ENCODE measurements at places on chromosomes 13 and 19. TPM values are rescaled to one million over a fixed set of nuclear protein-coding genes. Genes with fewer than 3 reads are reported as not detected.

Gene SPTBN4
- 0.51 TPM for total RNA-seq

Gene ZNF607
- total RNA-seq: 2.8 TPM

Gene SH2D3A
- total RNA-seq: 9.8 TPM

Gene FIZ1
- total RNA-seq: 20.4 TPM

Gene RFPL4AL1
- total RNA-seq: not detected

Gene ANKLE1
- 17.9 TPM for total RNA-seq

Gene DCT
- total RNA-seq: 0.05 TPM

Gene CEACAM16
- total RNA-seq: not detected

DNA sequence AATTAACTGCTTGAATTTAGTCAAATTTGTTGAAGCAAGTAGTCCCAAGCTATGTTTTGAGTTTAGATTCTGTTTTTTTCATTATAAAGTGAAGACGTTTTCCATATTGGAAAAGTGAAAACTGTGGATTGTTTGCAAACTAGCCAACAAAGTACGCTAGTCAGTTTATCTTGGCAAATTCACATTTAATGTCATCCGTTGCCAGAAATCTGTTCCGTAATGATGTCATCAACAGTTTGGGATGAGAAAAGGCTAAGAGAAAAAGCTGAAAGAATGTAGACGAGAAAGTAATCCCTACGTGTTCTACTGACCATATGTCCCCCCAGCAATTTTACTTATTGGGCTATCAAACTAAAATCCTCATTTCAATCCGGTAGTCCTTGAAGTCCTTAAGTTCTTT lies 419.6 kb downstream of the GPC6 start:
- H3K36me3 ChIP-seq: no peaks in the 10 kb centered on the region
- H3K27me3 ChIP-seq: no peaks in the 10 kb centered on the region
- no peak overlapping the region for H3K4me3 ChIP-seq
- no peak overlapping the region for H3K27ac ChIP-seq

GRCh38 chr13:25463496-25463895 lies 91.7 kb downstream of the ATP8A2 start:
- H3K27me3 ChIP-seq: peaks cover 38% of the 10 kb centered on the region
- H3K36me3 ChIP-seq: no peaks in the 10 kb centered on the region
- no peak for DNase-seq
- H3K4me1 ChIP-seq: peaks cover 2% of the 10 kb centered on the region
- no peak overlapping the region for H3K27ac ChIP-seq
- no peak overlapping the region for H3K4me3 ChIP-seq

- H3K27ac ChIP-seq: no peak overlapping the region
- DNase-seq: no peak
- no peak overlapping the region for H3K4me3 ChIP-seq
- H3K36me3 ChIP-seq: no peaks in the 10 kb centered on the region
- H3K4me1 ChIP-seq: no peaks in the 10 kb centered on the region
These were observed 21.0 kb upstream of the CBY2 start for GRCh38 chr13:45681113-45681512.

DNA sequence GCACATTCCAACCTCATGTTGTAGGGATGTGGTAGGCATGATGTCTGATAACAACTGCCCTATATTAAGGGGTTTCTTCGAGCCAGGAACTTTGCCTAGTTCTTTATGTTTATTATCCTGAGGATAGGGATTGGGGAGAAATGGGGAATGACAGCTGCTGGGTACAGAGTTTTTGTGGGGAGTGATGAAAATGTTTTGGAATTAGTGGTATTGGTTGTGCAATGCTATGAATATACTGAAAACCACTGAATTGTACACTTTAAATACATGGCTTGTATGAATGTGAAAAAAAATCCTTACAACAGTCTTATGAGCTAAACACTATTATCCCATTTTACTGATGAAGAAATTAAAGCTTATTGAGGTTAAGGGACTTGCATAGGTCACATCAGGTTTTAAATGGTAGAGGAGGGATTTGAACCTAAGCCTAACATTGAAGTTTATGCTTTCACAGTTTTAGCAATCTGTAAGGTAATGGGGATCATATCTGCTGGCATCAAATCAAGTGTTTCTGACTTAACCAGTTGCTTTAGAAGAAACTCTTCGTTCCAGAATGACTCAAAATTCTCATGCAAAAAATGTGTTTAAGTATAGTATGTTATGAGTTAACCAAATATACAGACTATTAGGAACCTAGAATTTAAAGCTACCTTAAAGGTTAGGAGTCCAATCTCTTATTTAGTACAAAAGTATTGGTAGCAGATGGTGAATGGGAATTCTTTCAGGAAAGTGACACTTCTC lies 61.4 kb downstream of the ERCC5 start:
- H3K27me3 ChIP-seq: peaks cover 19% of the 10 kb centered on the region
- no peaks in the 10 kb centered on the region for H3K4me1 ChIP-seq
- H3K27ac ChIP-seq: no peak overlapping the region
- no peak for DNase-seq
- H3K36me3 ChIP-seq: no peaks in the 10 kb centered on the region

DNA sequence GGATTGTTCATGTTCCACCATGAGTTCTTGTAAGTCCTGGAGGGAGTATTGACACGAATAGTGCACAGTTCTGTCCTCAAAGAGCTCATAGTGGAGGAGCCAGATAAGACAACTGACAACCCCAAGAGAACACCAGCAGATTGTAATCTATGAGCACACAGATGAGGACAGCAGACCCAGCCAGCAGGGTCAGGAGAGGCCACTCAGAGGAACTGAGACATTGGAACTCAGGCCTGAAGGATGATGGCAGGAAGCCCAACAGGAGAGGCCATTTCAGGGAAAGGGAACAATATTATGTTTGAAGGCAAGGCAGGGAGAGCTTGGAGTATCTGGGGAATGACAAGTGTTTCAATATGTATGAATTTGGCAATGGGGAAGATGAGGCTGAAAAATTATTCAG lies 63.7 kb upstream of the IPO5 start:
- H3K27ac ChIP-seq: no peak overlapping the region
- no peak overlapping the region for H3K4me3 ChIP-seq
- H3K36me3 ChIP-seq: no peaks in the 10 kb centered on the region
- H3K4me1 ChIP-seq: no peaks in the 10 kb centered on the region
- peaks cover 2% of the 10 kb centered on the region for H3K27me3 ChIP-seq
- DNase-seq: no peak

- H3K27ac ChIP-seq: peak overlapping the region; percentile 20
- no peaks in the 10 kb centered on the region for H3K27me3 ChIP-seq
- H3K4me3 ChIP-seq: peak overlapping the region; percentile 26
These were observed 5.3 kb downstream of the RNASEH2B start for GRCh38 chr13:50914848-50915247.

GRCh38 chr19:51780270-51780669 lies 14.7 kb upstream of the FPR3 start:
- no peaks in the 10 kb centered on the region for H3K36me3 ChIP-seq
- H3K4me1 ChIP-seq: no peaks in the 10 kb centered on the region
- no peak overlapping the region for H3K27ac ChIP-seq
- peaks cover 9% of the 10 kb centered on the region for H3K27me3 ChIP-seq
- no peak for DNase-seq
- no peak overlapping the region for H3K4me3 ChIP-seq

GRCh38 chr13:88014527-88014926 lies 343.4 kb downstream of the SLITRK5 start:
- H3K27me3 ChIP-seq: no peaks in the 10 kb centered on the region
- no peaks in the 10 kb centered on the region for H3K4me1 ChIP-seq
- no peaks in the 10 kb centered on the region for H3K36me3 ChIP-seq
- DNase-seq: no peak
- H3K4me3 ChIP-seq: no peak overlapping the region
- no peak overlapping the region for H3K27ac ChIP-seq

- no peak overlapping the region for H3K4me3 ChIP-seq
These were observed 168.2 kb downstream of the FGF14 start for GRCh38 chr13:102233566-102234208.

- no peaks in the 10 kb centered on the region for H3K4me1 ChIP-seq
- no peak overlapping the region for H3K4me3 ChIP-seq
- no peak for DNase-seq
These were observed 3.4 kb upstream of the FUT5 start for GRCh38 chr19:5873617-5874199.

- peaks cover 11% of the 10 kb centered on the region for H3K4me1 ChIP-seq
- H3K27me3 ChIP-seq: no peaks in the 10 kb centered on the region
- DNase-seq: peak; percentile 64
- peaks cover 49% of the 10 kb centered on the region for H3K36me3 ChIP-seq
- H3K27ac ChIP-seq: no peak overlapping the region
These were observed 68.2 kb downstream of the ESD start for GRCh38 chr13:46728777-46729176.

- no peaks in the 10 kb centered on the region for H3K36me3 ChIP-seq
- DNase-seq: no peak
- no peak overlapping the region for H3K4me3 ChIP-seq
- H3K27ac ChIP-seq: no peak overlapping the region
These were observed 129.7 kb downstream of the SLC7A1 start for GRCh38 chr13:29465741-29466293.

DNA sequence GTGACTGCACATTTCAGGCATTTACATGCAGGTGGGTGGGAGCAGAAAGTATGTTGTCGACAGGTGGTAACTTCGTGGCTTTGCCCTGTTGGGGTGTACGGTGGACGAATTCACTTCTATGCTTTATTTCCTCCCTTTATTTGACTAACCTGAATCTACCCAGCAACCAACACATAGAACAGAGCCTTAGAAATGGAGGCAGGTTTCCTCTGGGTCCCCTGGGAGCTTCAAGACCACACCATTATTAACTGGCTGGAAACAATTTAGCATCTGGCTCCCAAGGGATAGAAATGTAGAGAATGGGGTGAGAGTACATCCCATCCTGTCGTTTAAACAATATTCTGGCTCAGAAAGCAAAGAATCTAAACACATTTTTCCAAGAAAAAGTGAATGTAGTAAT lies 244.4 kb downstream of the DLEU7 start:
- DNase-seq: no peak
- H3K27ac ChIP-seq: no peak overlapping the region
- H3K36me3 ChIP-seq: no peaks in the 10 kb centered on the region

DNA sequence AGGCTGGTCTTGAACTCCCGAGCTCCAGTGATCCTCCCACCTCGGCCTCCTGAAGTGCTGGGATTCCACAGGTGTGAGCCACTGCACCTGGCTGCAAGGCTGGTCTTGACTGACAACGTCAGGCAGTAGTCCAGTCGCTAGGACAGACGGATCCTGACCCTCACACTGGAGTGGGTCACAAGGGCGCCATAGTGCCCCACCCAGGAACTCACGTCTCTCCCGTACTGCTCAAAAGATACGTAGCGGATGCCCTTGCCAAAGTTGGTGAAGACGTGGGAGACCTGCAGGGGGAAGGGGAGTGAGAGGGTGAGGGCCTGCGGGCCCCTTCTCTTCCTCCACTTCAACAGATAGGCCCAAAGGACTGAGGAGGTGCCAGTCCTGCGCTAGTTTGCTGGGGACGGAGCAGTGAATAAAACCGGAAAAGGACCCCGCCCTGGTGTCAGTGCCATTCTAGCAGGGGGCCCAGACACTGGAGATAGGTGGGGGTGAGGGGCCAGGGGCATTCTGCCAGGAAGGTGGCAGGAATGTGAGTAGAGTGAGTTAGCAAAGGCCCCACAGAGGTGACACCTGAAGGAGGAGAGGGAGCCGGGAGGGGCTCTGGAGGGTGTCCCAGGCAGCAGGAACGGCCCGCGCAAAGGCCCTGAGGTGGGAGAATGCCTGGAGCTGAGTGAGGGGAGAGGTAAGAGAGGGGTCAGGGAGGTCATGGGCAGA lies 11.9 kb downstream of the MRPS12 start:
- no peak for DNase-seq
- no peaks in the 10 kb centered on the region for H3K36me3 ChIP-seq
- no peak overlapping the region for H3K4me3 ChIP-seq
- H3K27me3 ChIP-seq: peaks cover 15% of the 10 kb centered on the region

GRCh38 chr13:50132904-50133357 lies 117.7 kb downstream of the KCNRG start:
- H3K27ac ChIP-seq: no peak overlapping the region
- peaks cover 67% of the 10 kb centered on the region for H3K27me3 ChIP-seq
- peaks cover 6% of the 10 kb centered on the region for H3K36me3 ChIP-seq
- H3K4me3 ChIP-seq: peak overlapping the region; percentile 73
- DNase-seq: peak; percentile 47
- peaks cover 38% of the 10 kb centered on the region for H3K4me1 ChIP-seq

DNA sequence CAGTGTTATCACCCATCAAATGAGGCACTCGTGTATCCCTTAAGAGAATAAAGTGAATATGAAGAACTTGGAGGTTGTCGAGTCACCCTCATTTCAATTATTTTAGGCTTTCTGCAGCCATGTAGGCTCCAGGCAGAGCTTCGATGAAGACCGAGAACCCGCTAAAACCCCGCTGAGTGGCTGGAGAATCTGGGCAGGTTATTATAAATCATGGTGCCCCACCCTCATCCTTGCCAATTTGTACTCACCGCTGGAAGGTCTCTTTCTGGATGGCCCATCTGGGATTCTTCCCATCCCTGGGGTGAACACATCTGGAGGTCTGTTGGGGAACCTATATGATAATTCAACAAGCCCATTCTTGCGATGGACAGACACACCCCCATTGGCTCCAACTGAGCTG lies 190.8 kb downstream of the ZNF536 start:
- no peaks in the 10 kb centered on the region for H3K36me3 ChIP-seq
- H3K27me3 ChIP-seq: no peaks in the 10 kb centered on the region
- H3K4me1 ChIP-seq: no peaks in the 10 kb centered on the region
- H3K4me3 ChIP-seq: no peak overlapping the region
- no peak for DNase-seq
- H3K27ac ChIP-seq: no peak overlapping the region

GRCh38 chr19:50203281-50204080 lies at the start of gene MYH14:
MYH14 (plus strand) TSS chr19:50203622; CDS start chr19:50210366, 6,744 bp downstream.
- no peak within 1 kb of the TSS for H3K27ac ChIP-seq
- no peaks in the 10 kb centered on the region for H3K4me1 ChIP-seq

DNA sequence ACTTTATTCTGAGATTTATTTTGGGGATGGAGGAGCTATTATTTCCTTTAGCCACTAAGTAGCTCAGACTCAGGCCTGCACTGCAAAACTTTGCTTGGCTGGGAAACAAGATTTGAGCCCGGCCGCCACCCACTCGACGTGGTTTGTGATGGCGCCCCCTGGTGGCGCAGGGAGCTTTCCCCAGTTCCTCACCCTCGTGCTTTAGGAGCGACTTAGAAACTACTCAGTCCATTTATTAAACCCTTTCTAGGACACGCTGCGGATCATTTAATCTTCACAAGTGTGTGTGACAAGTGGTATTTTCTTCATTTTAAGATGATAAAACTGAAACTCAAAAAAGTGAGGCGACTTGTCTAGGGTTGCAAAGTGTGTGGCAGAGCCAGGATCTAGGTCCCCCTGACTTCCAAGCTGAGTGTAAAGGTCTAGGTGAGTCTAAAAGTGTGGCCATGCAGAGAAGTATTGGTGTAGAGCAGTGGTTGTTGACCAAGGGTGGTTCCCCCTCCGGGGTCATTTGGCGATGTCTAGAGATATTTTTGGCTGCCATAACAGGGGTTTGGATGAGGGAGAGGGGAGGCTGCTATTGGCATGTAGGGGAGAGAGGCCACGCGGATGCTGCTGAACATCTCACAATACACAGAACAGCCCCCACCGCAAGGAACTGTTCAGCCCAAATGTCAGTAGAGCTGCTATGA lies 2.2 kb downstream of the CXCL17 start:
- H3K4me3 ChIP-seq: peak overlapping the region; percentile 47
- DNase-seq: peak; percentile 94
- no peaks in the 10 kb centered on the region for H3K36me3 ChIP-seq
- no peak overlapping the region for H3K27ac ChIP-seq

DNA sequence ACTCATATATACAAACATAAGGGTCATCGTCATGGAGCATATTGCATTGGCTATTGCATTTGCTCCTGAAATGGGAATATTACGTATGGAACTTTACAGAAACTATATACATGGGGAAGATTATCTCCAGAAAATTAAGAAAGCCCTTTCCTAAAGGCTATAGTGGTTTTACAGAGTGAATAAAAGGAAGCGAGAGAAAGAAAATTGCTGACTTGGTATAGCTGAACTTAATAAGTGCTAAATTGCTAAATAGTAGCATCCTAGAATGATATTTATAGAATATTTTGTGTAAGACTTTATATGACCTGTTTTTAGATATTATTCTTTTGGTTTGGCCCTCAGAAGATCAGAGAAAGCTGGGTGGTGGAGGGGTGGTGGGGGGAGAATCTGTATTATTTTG lies 114.6 kb downstream of the FLT1 start:
- DNase-seq: no peak
- H3K27me3 ChIP-seq: no peaks in the 10 kb centered on the region
- H3K27ac ChIP-seq: no peak overlapping the region

Measured in activated CD4-positive, alpha-beta T cell treated with anti-CD3 and anti-CD28 coated beads, Interleukin-2, amount 10 ng/mL, durations not matched to agents 24 days and 14 days (primary cell).